ENCODE measurements at places on chromosomes 12 and 14.

DNA sequence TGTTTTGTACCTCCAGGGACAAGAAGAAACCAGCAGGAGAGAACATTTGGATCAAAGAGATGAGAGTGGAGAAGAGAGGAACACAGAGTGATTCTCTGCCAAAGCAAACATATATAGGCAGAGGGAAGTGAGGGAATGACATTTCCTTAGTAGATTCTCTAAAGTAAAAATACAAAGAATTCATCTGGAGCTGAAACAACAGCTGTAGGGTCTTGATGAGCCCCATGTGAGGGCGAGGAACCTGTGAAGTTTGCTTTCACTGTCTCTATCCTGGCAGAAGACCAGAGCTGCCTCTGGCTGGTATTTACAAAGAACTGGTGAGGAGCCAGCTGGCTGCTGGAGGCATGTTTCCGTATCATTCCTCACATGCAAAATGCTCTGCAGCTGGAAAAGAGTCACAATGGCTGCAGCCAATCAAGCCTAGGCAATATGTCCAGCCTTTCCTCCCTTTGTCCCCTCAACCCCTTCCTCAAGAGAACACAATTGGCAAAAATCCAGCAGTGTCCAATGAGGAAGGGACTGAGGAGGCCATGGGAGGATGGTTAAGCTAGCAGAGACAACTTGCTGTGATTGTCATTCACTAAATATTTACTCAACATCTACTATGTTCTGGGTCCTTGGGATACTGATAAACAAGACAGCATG is 122.5 kb downstream of the PHLDA1 start:
- no peak for DNase-seq

DNA sequence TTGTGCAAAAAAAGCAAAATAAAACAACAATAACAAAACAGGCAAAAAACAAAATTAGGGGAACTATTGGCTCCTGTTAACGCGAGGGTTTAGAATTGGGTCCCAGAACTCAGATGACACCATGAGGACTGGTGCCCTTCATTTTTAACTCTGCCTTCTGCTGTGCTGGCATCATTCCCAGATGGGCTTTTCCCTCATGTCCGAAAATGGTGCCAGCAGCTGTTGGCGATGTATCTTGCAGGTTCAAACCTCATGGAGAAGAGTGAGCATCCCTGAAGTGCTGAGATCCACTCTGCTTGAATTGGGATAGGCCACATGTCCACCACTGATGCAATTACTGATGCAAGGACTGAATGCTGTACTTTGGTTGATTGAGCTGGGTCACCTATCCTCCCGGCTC is 61.1 kb downstream of the MYRFL start:
- DNase-seq, result no peak

- no peak for DNase-seq
These were observed 25.5 kb upstream of the P2RX4 start for GRCh38 chr12:121184425-121184824.

DNA sequence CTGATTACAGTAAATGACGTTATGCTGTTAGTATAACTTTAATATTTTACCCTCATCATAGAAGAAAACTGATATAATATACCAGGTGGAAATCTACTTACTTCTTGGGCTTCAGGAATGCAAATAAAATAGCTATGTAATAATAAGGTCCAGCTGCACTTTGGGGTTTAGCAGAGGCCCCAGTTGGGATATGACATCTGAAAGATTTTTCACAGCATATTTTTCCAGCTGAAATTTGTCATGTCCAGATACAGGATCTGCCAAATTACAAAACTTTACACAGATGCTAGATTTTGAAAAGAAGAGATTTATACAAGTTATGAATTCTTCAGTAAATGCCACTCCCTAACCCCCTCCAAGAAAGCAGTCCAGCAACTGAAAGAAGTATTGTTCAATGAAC is 29.2 kb upstream of the DCN start:
- DNase-seq, result no peak

DNA sequence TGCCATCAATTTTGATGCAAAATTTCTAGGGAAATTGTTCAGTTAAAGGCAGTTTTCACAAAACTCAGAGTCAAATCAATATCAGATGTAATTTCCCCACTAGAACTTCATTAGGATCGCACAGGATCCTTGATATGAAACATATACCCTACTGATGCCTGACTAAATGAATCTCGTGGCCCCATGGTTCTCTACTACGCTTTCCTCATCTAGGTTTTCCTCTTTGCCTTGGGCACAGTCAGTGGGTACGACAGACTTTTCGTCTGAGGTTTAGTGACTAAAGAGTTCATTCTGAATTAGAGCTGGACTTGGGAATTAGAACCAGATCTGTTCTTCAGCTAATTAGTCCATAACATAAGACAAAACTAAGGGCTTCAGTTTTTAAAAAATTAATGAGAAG is 42.5 kb upstream of the GNPNAT1 start:
- no peak for DNase-seq

GRCh38 chr12:45282411-45282810 is 66.5 kb downstream of the ANO6 start:
- DNase-seq, result no peak

DNA sequence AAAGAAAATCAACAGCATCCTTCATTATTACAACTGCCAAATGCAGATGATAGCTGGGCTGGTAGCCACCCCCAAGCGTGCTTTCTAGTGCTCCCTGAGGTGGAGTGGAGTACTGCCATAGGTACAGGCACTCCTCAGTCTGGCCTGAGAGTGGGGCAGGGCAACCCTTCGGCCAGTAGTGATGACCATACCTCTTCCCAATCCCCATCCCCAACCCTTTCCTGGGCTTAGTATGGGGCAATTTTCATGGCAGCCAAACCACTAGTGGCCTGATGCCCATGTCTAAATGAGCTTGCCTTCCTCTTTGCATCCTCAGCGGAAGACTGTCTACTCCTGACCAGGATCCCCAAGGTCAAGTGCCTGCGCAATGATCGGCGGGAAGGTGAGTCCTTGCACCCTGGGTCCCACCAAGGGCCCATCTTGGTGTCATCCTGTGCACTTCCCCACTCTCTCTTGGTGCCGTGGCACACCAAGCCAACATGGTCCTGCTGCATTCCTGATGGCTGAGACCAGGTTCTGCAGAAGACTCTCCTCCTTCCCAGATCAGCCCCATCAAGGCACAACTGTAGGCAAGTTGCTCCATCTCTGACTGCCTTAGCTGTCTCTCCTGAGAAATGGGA is 65.8 kb downstream of the GALNT16 start:
- DNase-seq, result no peak

DNA sequence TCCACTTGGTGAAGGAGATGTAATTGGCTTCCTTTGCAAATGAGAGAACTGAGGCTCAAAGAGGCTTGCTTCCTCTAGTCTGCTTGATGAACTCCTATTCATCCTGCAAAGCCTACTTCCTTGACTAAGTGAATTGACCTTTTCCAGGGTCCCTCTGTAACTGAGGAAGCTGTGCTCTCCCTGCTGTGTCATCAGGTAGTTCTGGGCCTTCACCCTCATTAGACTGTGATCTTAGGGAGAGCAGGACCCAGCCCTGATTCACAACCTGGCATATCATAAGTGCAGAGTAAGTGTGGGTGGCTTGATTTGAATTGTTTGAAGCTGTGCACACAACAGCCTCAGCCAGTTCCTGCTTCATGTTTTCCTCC is 16.3 kb downstream of the ASB2 start:
- no peak for DNase-seq

DNA sequence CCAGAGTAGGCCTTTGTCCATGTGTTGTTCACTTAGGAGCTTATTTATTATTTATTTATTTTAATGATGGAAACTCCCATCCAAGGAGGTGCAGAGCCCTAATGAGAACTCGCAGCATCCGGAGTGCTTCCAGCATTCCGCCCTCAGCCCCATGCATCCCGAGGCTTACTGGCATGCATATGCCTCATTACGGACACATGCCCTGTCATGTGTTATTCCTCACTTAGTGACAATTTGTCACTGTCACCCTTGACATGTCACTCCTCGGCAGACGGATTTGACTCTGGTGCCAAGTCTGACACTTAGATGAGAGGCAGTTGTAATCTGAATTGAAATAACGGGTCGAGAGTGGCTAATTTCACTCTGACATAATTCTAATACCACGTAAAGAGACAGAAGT is 132.8 kb downstream of the VRK1 start:
- no peak for DNase-seq

- no peak for DNase-seq
These were observed 58.3 kb upstream of the NR2C1 start for GRCh38 chr12:95131589-95132340.

DNA sequence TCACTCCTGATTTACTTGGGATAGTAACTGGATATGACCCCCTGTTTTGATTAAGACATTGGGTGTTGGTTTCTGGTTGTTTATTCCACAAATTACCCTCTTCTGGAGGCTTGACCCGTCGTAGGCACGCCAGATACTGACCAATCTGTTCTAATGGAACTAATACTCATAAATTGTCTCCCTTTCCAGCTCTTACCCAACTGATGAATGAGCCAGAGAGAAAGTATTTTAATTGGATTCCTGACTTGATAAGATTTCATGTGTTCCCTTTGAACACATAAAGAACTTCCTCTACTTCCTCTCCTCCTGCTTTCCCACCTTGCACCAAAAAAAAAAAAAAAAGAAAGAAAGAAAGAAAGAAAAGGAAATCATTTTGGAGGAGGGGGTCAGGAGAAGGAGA is 340.9 kb downstream of the PCNX1 start:
- DNase-seq, result no peak

GRCh38 chr12:107749083-107749482 is 11.9 kb downstream of the PRDM4 start:
- DNase-seq, result no peak

DNA sequence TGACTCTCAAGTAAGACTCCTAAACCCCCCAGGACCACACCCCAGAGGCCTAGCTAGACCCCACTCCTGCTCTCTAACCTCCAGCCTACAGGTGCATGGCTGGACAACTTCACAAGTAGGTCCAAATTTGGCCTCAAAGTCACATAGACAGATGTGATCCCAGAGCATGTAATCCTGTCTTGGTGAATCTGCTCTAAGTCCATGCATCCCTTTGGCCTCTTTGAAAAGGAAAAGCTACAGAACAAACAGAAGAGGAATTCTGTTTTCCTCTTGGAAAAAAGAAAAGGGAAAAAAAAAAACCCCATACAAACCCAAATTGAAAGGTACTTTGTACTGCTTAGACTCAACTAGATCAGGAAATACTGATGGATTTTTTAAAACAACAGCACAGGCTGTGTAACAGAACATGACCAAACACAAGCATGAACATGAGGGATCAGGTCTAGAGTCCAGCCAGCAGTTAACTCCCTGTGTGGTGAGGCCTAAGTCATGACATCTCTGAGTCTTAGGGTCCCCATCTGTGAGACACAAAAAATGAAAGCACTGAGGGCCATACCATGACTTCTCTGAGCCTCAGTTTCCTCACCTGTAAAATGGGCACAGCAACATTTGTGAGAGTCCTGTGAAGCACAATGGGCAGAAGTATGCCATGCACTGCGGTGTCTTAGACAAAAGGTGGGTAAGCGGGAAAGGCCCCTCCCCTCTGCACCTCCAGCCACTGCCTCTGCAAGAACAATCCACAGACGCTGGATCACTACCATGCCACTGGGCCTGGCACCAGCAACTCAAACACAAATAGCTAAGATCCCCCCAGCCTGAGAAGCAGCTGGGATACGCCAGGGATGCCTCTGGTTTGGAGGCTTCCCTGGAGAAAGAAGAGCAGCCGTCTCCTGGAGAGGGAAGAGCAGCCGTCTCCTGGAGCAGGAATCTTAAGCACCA is 9.9 kb downstream of the PITPNM2 start:
- DNase-seq, result no peak

GRCh38 chr12:57848208-57848607 is 1.7 kb upstream of the CTDSP2 start:
- no peak for DNase-seq

DNA sequence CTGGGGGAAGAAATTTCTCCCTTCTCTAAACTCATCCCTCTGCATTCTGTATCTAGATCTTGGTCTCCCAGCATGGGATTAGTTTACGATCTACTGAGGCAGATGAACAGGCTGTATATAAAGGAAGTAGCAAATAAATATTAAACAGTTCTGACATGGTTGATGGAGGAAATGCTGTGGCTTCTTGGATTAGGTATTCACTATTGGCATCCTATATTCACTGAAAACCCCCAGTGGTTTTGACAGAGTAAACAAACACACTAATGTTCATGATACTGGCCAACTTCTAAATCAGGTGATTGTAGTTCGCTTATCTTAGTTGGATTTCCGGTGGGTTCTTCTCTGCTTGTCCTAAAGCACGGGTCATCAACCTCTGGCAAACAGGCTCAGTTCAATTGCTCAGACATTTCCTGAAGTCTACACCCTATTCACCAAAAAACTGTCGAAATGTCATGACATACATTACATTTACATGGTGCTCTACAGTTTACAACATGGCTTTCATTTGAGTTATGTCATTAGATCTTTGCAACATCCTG is 433.9 kb downstream of the EGLN3 start:
- DNase-seq, result no peak

DNA sequence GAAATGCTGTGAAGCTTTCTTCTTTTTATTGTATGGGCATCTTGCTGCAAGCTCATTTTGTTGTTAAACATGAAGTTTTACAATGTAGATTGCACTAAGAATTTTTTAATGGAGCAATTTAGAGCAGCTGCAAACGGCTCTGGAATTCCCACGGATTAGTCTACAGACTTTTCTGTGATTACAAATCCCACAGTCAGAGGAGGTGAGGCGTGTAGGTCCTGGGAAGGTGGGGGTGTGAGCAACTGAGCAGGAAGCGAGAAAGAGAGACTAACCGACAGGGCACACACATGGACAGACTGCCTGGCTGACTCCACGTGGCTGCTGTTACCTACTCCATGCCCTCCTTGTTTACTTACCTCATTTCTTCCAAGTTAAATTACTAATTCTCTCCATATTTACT is 348.5 kb downstream of the NPAS3 start:
- DNase-seq, result no peak

DNA sequence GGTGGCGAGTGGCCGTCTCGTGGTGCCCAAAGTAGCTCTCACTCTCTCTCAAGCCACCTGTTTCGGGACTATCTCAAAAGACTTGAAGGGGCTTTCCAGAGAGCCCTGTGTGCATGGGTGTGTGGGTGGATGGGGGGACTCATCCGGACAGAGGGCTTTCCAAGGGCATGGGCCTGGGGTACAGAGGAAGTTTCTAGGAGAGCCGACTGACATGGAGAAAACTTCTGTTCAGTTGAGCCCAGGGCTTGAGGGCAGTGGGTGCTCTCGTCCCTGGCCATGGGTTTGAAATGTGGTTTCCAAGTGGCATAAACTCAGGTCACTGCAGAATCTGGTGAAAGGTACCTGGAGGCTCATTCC is 47.4 kb upstream of the MEG3 start:
- DNase-seq, result no peak

DNA sequence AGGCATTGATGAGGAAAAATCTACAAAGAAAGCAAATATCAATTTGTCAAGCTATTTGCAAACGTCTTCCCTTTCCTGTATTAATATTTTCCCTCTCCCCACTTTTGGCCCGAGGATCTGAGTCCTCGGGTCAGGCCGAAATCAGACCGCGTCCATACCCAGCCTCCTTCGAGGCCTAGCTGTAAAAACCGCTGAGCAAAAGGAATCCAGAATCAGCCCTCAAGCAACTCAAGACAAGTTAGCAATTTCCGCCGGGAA is 353 bp upstream of the MAPK1IP1L start:
- DNase-seq, result no peak

- no peak for DNase-seq
These were observed 48.7 kb upstream of the ABCC9 start for GRCh38 chr12:21989819-21990412.
